ENCODE measurements at places on chromosomes 16 and 17.
A peak's percentile ranks its signal among the peaks of the same experiment; 100 is the strongest.

DNA sequence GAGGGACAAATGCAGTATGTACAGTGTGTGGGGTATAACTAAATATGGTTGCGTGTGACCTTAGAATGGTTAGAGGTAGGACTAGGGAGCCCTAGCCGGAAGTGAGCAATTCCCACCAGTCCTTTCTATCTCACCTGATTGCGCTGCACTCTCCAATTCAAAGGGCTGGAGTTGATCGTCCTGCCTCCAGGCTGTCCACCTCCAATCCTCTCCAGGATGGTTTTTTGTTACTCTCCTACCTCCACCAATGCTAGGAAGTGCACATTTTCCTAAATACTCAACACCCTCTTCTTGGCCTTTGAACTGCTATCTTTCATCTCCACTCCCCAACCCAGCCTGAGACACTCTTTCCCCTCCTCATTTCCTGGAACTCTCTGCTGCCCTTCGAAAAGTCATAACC, 181.7 kb upstream of the ASIC2 start:
- no peak for DNase-seq

DNA sequence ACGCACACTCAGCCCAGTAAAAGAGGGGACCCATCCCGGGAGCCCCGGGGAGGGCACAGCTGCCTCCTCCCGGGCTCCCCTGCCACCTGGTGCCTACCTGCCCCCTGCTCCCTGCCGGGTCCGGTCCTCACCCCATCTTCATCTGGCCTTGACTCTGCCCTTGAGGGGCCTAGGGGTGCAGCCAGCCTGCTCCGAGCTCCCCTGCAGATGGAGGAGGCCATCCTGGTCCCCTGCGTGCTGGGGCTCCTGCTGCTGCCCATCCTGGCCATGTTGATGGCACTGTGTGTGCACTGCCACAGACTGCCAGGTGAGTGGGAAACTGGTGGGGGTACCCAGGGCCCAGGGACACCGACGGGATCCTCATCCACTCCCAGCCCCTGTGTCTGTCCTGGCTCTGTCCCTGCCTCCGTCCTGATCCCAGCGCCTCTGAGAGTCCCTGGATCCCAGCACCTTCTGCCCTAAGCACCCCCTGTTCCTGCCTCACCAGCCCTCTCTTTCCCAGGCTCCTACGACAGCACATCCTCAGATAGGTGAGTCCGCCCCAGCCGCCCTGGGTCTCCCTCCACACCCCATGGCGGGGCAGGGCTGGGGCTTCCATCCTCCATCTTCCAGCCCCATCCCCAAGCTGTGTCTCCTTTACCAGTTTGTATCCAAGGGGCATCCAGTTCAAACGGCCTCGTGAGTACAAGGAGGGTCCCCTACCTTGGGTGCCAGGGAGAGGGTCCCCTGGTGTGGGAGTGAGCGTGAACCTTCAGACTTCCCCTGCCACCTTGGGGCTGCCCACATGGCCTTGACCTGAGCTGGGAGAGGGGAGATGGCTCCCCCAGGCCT, 574 bp downstream of the LAT start:
- no peak for DNase-seq

GRCh38 chr16:877242-878071, 76.9 kb upstream of the GNG13 start:
- DNase-seq, result no peak

- DNase-seq, result no peak
Measured at GRCh38 chr16:73228649-73229048, 180.7 kb upstream of the ZFHX3 start.

DNA sequence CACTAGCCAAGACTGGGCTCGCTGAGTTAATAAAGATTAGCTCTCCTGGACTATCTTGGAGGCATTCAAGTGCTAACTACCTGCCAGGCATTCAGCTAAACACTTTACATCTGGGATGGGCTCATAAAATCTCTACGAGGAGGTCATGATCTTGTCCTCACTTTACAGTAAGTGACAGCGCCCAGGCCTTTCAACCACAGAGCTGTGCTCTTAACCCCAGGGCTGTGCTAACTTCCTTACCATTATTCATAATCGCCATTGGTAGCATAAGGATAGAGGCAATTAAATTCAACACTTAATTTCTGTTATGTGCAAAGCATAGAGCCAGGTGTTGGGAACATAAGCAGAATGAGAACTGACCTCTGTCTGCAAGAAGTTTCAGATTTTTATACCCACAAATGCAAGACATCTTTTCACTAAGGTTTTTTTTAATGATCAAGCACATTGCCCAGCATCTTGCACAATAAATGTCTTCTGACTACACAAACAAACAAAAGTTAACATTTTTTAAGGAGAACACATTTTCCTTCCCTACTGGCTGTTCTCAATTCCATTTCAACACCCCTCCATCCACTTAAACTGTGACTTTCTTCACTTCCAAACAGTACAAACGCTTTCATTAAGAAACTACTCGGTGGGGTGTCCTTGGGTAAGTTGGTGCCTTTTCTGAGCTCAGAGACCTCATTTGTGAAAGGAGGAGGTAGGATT, 172.3 kb downstream of the C16orf78 start:
- no peak for DNase-seq

GRCh38 chr17:4718276-4718675, 7.8 kb downstream of the ARRB2 start:
- DNase-seq, result no peak

DNA sequence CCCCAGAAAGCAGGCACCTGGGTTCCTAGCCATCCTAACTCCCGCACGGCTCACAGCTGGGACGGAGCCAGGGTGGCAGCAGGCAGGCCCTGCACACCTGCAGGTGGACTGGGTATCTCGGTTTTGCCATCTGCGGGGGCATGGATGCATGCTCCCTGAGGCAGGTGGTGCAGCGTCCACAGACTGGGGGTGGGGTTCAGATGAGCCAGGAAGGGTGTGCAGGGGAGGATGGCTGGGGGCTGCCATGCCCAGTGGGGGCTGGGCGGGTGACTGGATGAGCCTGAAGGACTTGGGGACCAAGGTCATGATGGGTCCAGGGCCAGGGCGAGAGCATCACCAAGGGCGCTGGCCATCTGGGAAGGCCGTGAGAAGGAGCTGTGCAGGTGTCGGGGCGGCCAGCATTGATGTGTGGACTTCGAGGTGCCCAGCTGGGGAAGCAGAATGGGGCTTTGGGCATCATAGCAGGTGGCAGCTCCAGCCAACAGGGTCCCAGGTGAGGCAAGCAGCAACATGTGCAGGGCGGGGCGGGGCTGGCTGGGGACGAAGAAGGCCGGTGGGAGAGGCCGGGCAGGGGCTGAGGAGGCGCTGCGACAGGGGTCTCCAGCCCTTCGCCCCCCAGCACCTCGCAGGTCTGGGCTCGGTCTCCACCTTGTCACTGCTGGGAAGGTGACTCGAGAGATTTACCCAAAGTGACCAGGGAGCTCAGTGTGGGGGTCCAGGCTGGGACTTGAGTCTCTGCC, 41.0 kb upstream of the ZNF469 start:
- DNase-seq, result no peak

DNA sequence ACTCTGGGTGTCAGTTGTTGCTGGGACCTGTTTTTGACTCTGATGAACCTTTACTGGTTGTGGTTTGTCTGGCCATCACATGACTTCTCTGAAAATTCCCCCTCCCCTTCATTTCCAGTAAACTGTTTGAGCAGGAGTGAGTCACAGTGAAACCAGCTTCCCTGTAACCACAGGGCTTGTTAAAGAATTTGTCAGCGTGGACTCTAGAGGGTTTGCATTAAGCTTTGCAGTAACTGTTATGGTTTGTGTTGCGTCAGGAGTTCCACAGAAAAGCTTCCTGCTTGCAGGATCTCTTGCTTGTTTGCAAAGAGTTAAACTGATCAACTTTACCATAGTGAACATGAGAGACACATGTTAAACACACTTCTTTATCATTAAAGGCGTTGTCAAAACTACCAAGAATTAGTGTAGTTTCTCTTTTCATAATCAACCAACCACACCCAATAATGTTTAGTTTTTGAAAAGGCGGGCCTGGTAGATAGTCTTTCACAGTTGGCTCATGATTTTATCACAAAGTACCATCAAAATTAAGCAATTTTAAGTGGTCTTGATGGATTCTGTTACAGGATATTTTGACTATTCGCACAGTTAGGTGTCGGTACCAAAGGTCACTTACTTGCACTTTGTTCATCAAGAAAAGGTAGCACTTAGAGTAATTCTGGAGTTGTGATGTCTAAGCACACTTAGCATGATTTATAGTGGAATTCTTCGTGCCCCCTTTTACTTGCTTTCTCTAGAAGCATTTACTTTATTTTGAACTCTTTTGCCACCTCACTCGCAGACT, 79.3 kb downstream of the VMP1 start:
- DNase-seq, result peak; percentile 67

Data from activated T-cell treated with anti-CD3 and anti-CD28 coated beads, Interleukin-2, amount 50 U/mL, for 4 hours (primary cell).